ENCODE measurements at places on chromosomes 7 and 10.

DNA sequence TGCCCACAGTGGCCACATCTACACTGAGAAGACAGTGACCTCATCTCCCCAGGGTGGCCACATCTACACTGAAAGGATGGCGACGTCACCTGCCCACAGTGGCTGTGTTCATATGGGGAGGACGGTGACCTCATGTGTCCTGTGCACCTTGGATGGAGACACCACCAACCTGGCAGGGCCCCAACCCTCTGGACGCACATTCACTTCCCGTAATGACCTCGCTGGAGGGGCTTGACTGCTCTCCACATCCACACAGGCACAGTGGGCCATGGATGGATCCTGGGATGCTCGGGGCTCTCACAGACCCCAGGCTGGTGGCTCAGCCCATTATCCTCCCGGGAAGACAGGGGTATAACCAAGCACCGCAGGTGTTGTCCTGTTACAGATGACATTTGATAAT, 69.7 kb upstream of the BTBD16 start:
- no peak for DNase-seq

- DNase-seq, result no peak
Observed at GRCh38 chr7:102211590-102212550, 74.8 kb upstream of the SH2B2 start.

- no peak for DNase-seq
Observed at GRCh38 chr7:95457947-95458346, 23.1 kb upstream of the PON2 start.

GRCh38 chr10:35153716-35154115, 27.1 kb downstream of the CREM start:
- DNase-seq, result no peak

DNA sequence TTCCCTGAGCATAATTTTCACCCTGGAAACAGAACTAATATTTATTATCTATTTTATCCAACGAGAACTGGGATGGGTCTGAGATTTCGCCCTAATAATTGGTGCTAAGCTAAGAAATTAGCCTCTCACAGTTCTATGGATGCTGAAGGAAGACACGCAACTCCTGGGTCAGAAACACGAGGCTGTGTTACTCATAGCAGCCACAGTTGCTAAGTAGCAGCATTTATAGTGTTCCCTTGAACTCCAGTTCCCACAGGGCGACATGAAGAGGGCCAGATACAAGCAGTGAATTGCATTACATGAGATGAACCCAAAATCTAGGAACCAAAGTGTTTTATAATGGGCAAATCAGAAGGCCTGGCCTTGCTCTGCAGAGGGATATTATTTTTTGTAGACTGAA, 109.8 kb upstream of the AGR3 start:
- DNase-seq, result no peak

GRCh38 chr10:60310740-60311139, 78.9 kb downstream of the ANK3 start:
- no peak for DNase-seq

- DNase-seq, result no peak
Observed at GRCh38 chr10:74934100-74934812, 107.9 kb downstream of the KAT6B start.

DNA sequence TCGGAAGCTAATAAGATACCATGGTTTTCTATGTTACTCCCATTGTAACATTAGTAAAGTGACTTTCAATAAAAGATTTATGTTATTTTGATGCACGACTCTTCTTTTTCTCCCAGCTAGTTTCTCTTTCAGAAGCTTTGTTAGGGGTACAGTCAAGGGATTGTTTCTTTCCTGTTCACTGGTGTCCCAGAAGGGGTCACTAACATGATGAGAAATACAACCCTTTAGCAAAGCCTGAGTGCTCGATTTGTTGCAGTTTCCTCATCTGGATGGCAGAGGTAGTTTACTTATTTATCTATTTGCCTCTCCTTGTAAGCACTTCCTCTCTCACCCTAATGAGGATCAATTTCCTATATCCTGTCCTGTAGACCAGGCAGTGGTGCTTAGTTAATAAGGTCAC, 17.0 kb downstream of the SRI start:
- DNase-seq, result no peak

DNA sequence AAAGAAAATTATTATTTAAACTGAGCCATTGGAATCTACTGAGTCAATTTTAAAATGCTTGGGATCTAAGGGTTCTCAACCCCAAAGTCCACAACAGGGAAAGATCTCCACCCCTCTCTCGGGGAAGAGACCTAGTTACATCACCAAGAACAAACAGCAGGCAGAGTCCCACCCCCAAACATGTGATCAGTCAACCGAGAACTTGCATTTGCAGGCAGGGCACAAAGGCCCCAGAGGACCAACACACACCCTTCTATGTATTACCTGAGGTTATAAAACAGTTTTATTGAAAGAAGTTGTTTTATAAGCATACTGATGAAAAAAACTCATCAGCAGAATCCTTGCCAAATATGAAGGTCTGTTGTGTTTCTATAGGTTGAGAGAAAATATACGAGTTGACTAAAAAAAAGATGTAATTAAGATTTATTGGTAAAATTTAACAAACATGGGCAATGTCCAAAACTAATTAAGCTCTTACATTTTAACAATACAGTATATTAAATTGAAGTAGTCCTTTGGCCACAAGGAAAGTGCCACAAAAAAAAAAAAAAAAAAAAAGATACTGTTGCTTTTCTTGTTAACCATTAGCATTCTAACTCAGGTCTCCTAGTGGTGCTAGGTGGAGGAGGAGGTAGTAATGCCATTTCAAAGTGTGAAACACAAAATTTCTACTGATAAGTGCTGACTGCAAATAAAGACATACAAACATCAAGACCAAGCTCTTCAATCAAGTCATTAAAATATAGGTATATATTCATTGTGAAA, 975 bp upstream of the USP54 start:
- peak; percentile 19 for DNase-seq

- DNase-seq, result peak; percentile 9
Observed at GRCh38 chr10:60114765-60115586, 208.6 kb upstream of the CCDC6 start.

GRCh38 chr10:68251151-68251550, 19.2 kb upstream of the ATOH7 start:
- no peak for DNase-seq

DNA sequence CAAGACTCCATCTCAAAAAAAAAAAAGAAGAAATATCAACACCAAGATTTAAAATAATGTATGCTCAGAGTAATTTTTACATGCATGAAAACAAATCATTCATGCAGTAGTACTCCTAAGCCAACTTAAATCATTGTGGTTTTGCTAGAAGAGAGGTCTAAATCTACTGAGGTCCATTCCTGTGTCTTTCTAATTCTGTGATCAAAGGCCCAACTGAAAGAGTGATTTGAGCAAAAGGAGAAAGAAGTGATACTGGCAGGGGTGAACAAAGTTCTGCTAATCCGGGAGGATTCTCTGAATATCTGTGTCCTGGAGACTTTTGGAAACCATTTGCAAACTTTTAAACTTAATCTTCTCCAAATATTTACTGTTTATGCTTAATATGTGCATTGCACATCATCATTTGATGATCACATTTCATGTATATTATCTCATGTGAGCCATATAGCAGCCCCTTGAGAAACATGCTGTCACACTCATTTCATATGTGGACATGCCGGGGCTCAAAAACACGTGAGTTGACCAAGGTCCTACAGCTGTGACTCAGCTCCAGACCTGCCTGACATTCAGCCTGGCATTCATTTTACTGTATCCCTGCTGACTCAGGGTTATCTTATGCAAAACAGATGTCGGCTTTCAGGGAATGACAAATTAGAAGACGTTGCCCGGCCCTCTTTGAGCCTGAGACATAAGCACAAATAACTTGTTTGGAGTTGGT, 76.4 kb downstream of the FAM107B start:
- no peak for DNase-seq

DNA sequence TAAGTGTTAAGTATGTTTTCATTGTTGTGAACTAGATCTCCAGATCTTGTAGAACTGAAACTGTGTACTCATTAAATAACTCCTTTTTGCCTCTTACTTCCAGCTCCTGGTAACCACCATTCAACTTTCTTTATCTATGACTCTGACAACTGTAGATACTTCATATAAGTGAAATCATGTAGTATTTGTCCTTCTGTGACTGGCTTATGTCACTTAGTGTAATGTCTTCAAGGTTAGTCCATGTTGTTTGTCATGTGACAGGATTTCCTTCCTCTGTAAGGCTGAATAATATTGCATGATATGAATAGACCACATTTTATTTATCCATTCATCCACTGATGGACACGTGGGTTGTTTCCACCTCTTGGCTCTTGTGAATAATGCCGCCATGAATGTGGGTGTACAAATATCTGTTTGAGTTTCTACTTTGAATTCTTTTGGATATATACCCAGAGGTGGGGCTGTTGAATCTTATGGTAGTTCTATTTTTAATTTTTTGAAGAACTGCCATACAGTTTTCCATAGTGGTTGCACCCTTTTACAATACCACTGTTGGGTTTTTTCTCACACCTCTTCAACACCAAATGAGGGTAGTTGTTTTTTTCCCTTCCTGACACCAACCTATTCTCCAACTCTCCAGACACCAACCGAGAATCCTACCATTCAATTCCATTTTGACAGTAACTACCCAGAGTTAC, 10.7 kb upstream of the FMC1 start:
- DNase-seq, result no peak

GRCh38 chr7:34622771-34623250, 35.2 kb upstream of the NPSR1 start:
- DNase-seq, result no peak

GRCh38 chr7:6171532-6172223, 100.7 kb downstream of the CYTH3 start:
- no peak for DNase-seq

GRCh38 chr7:117810642-117811512, 62.4 kb downstream of the CTTNBP2 start:
- no peak for DNase-seq

DNA sequence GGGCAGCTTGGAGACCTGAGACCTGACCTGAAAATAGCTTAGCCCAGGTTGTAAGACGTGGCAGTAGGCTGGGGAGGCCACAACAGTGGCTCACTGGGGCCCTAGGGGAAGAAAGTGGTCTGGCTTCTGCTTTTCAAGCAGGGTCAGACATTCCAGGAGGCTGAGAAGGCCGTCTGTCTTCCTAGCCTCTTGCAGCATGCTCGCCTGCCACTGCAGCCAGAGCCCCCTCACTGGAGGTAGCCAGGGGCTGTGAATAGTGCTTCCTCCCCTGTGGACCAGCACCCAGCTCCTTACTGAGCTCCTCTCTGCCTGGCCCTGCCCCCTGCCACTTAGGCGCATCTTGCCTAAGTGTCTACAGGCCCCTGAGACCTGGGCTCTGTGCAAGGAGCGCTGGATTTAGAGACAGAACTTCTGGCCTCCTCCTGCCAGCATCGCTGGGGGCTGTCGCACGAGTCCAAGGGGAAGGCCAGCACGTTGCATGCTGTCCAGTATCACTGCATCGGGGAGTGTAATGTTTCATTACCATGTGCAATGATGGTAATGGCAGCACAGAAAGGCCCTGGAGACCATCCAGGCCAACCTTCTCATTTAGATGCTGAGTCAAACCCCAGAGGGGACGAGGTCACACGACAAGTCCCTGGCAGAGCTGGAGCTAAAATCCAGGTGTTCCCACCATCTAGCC, 12.7 kb downstream of the ZMIZ1 start:
- no peak for DNase-seq

DNA sequence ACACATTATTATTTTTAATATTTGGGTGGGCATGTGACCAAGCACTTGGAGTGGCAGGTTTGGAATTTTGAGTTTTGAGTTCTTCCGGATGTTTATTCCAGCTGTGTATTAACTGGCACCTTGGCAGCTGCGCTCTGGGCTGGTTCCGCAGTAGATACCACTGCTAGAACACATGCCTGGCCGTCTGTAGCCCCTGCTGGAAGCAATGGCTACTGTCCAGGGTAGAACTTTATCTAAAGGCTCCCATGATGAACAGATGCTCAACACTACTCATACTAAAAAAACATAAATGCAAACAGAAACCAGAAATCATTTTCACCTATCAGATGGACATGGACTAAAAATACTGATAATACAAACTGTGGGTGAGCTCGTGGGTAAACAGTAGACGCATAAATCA, 19.4 kb upstream of the SH3PXD2A start:
- DNase-seq, result no peak

DNA sequence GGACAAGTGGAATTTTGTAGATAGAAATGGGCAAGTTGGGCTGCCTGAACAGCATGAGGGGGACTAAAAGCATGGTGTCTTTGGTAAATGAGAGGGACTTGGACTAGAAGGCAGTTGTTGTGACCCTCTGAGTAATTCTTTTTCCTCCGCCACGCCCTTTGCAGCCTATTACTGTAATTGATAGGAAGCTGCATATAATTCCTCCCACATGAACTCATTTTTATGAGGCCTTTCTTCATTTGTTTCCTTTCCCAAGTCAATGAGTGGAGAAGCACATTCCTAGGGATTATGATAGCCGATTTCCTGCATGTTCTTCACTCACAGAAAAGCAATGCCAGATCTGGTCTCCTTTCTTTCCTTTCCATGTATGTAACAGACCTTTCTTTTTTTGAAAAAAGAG, 27.7 kb downstream of the ZSCAN25 start:
- DNase-seq, result no peak

GRCh38 chr7:69864274-69864673, 266.0 kb downstream of the AUTS2 start:
- no peak for DNase-seq

DNA sequence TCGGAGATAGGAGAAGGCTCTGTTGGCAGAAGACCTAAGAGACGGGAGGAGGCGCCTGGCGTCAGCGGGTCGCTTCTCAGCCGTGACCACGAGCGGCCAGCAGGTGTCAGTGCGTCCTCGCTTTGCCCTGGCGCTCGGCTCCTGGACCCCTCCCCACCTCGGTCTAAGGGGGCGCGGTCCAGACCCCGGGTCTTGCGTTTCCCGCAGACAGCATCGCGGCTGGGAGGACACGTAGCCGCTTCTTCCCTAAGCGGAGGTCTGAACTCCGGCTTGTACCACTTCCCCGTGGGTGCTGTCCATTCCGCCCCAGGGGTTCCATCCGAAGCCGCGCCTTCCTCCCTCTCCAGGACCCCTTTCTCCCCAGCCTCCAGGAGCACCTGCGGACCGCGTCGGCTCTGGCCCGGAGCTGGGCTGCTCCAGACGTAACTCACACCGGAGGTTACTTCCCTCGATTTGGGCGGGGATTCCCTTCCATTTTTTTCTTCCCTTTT, 593 bp upstream of the ADRA2A start:
- peak; percentile 16 for DNase-seq

DNA sequence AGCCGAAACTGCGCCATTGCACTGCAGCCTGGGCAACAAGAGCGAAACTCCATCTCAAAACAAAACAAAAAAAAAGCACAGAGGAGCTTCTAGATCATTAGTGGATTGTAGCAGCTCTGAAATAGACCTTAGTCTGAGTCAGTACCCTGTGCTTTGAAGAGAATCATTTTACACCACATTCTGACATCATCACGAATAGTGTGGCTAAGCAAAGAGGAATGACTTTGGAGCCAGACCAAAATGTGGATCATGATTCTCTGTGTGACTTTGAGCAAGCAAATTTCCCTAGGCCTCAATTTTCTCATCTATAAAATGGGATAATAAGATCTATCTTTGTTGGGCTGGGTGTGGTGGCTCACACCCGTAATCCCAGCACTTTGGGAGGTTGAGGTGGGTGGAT, 618.9 kb downstream of the CALN1 start:
- no peak for DNase-seq

All from AML-193 (cell line).